Astrocyte of the hippocampus (primary cell): ENCODE measurements at places on chromosomes 3 and 15.

DNA sequence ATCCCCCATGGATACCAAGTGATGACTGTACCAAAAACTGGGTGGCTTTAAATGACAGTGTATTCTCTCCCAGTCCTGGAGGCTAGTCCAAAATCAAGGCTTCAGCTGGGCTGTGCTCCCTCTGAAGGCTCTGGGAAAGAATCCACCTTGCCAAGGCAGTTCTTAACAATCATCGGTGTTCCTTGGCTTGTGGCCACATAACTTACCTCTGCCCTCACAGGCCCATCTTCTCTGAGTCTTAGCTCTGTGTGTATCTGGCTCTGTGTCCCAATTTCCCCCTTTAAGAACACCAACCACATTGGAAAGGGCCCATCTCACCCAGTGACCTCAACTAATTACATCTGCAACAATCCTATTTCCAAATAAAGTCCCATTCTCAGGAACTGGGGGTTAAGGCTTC lies 503.0 kb upstream of the PROK2 start:
- peak; percentile 35 for DNase-seq

- DNase-seq: no peak
These were observed 256.0 kb upstream of the CTDSPL start for GRCh38 chr3:37605572-37606153.

GRCh38 chr15:69489073-69489571 lies 36.5 kb downstream of the RPLP1 start:
- peak; percentile 86 for DNase-seq

DNA sequence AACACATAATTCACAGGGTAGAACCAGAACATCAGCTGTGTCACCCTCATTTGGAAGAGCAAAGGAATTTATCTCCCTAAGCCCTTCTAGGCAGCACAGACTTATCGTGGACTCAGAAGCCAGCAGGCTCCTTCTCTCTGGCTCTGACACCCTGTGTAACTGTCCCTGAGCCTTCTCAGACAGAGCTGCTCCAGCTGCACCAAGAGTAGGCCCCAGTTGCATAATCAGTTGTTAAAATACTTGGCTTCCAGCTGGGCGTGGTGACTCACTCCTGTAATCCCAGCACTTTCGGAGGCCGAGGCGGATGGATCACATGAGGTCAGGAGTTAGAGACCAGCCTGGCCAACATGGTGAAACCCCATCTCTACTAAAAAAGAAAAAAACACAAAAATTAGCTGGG lies 49.4 kb upstream of the ACVR2B start:
- DNase-seq: no peak
